ENCODE measurements at places on chromosomes 16 and 17.

DNA sequence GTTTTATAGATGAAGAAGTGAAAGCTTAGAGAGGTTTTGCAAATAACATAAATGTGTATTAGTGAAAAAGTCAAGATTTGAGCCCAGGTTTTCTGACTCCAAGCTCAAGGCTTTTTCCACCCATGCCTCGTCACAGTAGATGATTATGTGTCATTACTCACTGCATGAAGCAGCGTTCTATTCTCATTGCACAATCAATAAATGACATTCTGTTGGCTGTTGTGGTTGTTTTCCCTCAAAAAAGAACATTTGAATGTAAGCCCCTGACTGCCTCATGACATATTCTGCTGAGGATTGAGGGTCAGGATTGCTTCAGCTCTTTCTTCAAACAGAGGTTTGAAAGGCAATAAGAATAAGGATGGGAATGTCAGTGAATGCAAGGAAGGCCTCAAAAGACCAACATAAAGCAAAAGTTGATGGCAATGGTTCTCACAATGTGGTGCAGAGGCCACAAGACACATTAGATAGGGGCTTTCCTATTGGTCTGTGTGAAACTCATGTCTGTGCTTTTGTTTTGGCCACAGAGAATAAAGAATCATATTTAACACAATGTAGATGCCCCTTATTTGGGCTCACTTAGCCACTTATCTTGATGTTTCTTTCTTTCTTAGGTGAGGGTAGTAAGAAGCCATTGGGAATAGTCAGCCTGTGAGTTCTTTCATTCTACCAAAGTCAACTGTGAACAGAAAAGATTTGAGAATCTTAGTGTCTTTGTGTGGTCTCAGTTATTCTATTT lies 5.4 kb upstream of the MMD start:
- no peak overlapping the region for H3K4me3 ChIP-seq
- H3K4me1 ChIP-seq = peaks cover 3% of the 10 kb centered on the region
- H3K27ac ChIP-seq = no peak overlapping the region
- no peak for DNase-seq
- no peaks in the 10 kb centered on the region for H3K36me3 ChIP-seq

- no peak overlapping the region for H3K4me3 ChIP-seq
- peaks cover 3% of the 10 kb centered on the region for H3K36me3 ChIP-seq
- H3K27me3 ChIP-seq = peaks cover 34% of the 10 kb centered on the region
- H3K4me1 ChIP-seq = no peaks in the 10 kb centered on the region
These were observed 13.3 kb downstream of the PIK3R5 start for GRCh38 chr17:8952191-8952590.

DNA sequence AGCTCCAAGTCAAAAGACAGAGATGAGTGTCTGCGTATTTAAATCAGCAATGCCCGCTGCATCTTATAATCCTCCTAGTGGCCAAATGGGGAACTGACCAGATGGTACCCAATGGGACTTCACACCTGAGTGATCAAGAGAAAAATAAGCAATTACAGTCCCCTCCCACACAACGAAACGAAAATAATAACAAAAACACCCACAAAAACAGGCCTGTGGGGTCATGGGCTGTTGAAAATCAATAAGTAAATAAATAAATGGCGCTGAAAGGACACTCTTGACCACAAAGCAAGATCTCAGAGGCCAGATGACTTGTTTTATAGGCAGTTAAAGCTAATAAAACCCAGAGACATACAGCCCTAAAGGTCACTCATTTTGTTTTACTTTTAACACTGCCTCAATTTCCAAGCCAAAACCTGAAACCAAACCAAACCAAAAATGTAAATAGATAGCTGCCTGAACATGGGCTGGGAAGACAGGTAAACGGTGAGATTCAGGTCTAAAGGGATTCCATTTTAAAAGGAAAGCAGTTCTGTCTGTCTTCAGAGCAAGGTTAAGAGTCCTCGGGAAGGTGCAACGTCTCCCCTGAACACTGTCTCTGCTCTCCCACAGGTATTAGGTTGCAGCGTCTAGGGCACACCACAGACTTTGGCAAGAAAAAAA lies 1.3 kb downstream of the ZNF821 start:
- H3K27me3 ChIP-seq = no peaks in the 10 kb centered on the region
- H3K4me1 ChIP-seq = peaks cover 16% of the 10 kb centered on the region
- H3K36me3 ChIP-seq = peaks cover 12% of the 10 kb centered on the region

DNA sequence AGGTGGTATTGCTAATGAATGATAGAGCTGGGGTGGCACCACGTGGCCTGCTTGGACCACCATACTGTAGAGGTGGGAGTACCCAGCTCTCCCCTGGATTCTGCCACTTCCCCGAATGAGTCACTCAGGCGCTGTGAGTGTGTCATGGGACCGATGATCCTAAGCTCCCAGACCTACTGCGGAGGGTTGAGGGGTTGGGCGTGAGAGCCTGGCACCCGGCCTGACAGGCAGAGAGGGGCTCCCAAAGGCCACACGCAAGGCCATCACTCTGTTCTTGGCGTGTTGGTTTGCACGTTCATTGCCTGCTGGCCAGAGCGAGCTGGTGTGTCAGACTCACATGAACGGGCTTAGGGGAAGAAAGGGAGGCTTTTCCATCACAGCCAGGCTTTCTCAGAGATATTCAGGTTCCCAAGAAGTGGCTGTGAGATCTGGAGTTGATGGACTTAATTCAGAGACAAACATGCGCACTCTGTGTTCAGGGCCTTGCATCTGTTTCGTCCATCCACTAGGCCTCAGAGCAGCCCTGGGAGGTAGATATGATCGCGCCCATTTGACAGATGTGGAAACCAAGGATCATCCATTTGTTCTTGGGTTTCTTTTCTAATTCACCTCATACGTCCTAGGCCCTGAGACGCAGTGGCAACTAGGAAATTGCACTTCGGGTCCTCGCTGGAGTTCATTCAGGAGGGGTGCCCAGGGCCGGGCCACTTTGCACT lies 41.4 kb downstream of the CMIP start:
- peaks cover 5% of the 10 kb centered on the region for H3K36me3 ChIP-seq
- no peaks in the 10 kb centered on the region for H3K27me3 ChIP-seq
- peak overlapping the region; percentile 73 for H3K27ac ChIP-seq
- H3K4me3 ChIP-seq = no peak overlapping the region
- H3K4me1 ChIP-seq = peaks cover 61% of the 10 kb centered on the region

- H3K4me3 ChIP-seq = no peak overlapping the region
- no peaks in the 10 kb centered on the region for H3K27me3 ChIP-seq
- peaks cover 6% of the 10 kb centered on the region for H3K4me1 ChIP-seq
- H3K36me3 ChIP-seq = peaks cover 14% of the 10 kb centered on the region
- H3K27ac ChIP-seq = no peak overlapping the region
- DNase-seq = no peak
These were observed 82.2 kb downstream of the TNRC6C start for GRCh38 chr17:78040440-78041385.

DNA sequence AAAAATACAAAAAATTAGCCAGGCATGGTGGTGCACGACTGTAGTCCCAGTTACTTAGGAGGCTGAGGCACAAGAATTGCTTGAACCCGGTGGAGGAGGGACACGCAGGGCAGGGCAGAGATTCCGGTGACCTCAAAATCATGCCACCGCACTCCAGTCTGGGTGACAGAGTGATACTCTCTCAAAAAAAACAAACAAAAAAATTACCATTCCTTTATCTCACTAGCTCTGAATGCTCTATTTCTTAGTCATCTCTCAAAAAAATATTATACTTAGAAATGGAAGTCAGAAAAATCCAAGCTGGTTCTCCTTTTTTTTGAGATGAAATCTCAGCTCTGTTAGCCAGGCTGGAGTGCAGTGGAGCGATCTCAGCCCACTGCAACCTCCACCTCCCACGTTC lies 40.8 kb downstream of the SPOP start:
- peaks cover 86% of the 10 kb centered on the region for H3K4me1 ChIP-seq
- DNase-seq = no peak
- H3K4me3 ChIP-seq = no peak overlapping the region
- H3K27ac ChIP-seq = peak overlapping the region; percentile 95
- H3K27me3 ChIP-seq = no peaks in the 10 kb centered on the region

DNA sequence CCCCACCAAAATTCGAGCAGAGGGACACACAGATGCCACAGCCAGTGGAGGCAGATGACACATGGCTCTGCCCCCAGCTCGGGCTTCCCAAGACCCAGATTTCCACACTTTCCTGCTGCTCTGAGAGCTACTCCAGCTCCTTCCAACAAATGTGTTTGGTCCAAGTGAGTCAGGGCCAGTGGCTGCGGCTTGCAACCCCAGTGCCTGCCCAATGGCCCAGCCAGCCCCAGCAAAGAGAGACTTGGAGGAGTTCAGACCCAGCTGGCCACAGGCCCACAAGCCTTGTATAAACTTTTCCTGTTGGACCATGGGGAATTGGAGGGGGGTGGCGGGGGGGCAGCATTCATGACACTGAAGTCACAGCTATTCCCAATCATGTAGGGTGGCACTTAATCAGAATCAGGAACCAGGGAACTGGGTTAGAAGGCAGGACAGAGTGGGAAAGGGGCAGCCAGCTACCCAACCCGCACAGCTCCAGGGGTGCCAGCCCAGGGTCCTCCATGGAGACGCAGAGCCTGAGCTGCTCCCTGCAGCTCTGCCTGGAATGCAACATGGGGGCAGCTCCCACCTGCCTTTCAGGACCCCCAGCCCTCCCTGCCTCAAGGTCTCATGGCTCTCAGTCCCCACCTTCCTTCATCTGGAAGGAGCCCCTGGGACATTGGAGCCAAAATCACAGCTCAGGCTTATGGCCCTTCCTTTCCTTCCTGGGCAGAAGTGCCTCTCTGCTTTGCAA lies 17.5 kb upstream of the C16orf78 start:
- H3K27me3 ChIP-seq = peaks cover 53% of the 10 kb centered on the region
- DNase-seq = no peak
- no peaks in the 10 kb centered on the region for H3K4me1 ChIP-seq
- no peak overlapping the region for H3K27ac ChIP-seq
- H3K36me3 ChIP-seq = no peaks in the 10 kb centered on the region

GRCh38 chr16:85921026-85921425 lies 22.1 kb downstream of the IRF8 start:
- no peaks in the 10 kb centered on the region for H3K4me1 ChIP-seq
- DNase-seq = peak; percentile 35
- H3K36me3 ChIP-seq = no peaks in the 10 kb centered on the region
- no peak overlapping the region for H3K27ac ChIP-seq

DNA sequence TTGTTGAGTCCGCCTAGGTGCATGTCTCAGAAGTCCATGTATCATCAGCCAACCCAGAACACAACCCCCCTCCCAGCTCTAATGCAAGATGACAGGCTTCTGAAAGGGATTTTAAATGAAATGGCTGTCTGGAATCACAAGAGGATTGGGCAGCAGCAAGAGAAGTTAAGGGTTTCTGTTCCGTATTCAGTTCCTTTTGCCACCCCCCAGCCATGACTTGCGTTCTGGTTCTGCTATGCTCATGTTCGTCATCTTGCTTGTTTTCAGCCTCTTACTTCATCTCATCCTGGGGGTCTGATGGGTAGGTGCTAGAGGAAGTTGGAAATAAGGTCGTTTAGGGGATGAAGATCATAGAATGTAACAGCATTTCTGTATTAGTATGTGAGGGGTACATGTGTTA lies 12.0 kb downstream of the MINK1 start:
- H3K36me3 ChIP-seq = no peaks in the 10 kb centered on the region
- no peak for DNase-seq
- H3K4me1 ChIP-seq = peaks cover 58% of the 10 kb centered on the region
- no peak overlapping the region for H3K4me3 ChIP-seq
- H3K27me3 ChIP-seq = no peaks in the 10 kb centered on the region

- H3K36me3 ChIP-seq = no peaks in the 10 kb centered on the region
- no peak overlapping the region for H3K4me3 ChIP-seq
- DNase-seq = no peak
- H3K27ac ChIP-seq = no peak overlapping the region
- peaks cover 38% of the 10 kb centered on the region for H3K4me1 ChIP-seq
- H3K27me3 ChIP-seq = no peaks in the 10 kb centered on the region
These were observed 224.4 kb downstream of the PRKCA start for GRCh38 chr17:66526827-66527226.

DNA sequence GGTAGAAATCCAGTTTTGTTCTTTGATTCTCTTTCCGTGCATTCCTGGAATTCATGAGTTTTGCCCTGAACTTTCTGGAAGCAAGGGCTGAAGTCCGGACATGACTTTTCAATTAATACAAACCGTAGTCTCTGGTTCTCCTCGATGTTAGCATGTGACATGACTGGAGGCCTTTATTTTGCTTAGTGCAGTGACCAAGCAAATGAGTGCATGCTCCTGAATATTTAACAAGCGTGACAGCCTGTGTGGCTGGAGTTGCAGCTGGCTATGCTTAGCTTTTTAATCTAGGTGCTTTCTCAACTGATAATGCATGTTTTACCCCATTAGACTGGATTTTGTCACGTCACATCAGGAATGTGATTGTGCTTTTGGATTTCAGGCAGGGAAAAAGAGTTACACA lies 302.1 kb downstream of the MAP2K6 start:
- no peak overlapping the region for H3K4me3 ChIP-seq
- H3K36me3 ChIP-seq = no peaks in the 10 kb centered on the region
- H3K27me3 ChIP-seq = no peaks in the 10 kb centered on the region
- DNase-seq = no peak
- no peak overlapping the region for H3K27ac ChIP-seq
- peaks cover 8% of the 10 kb centered on the region for H3K4me1 ChIP-seq

DNA sequence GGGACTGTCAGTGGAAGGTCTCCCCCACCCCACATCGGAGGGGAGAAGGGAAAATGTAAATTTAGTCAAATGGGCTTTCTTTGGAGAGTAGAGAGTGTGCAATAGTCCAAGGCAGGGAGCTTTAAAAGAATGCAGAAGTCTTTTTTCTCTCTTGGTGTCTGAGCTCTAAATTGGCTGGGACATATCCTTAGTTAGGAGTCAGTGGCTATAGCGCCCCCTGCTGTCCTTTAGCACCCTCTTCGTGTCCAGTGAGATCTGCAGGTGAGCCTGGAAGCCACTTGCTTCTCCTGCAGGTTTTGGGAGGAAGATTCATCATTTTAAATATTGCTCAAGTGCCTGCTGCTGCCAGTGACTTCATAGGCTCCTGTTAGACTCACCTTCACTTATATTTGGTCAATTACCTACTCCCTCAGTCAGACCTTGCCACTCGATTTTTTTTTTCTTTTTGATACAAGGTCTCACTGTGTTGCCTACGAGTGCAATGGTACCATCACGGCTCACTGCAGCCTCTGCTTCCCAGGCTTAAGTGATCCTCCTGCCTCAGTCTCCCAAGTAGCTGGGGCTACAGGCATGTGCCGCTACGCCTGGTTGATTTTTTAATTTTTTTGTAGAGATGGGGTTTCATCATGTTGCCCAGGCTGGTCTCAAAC lies 174.8 kb downstream of the PRKCB start:
- H3K27ac ChIP-seq = no peak overlapping the region
- H3K4me1 ChIP-seq = no peaks in the 10 kb centered on the region
- H3K4me3 ChIP-seq = no peak overlapping the region
- no peak for DNase-seq
- H3K27me3 ChIP-seq = peaks cover 7% of the 10 kb centered on the region
- no peaks in the 10 kb centered on the region for H3K36me3 ChIP-seq

DNA sequence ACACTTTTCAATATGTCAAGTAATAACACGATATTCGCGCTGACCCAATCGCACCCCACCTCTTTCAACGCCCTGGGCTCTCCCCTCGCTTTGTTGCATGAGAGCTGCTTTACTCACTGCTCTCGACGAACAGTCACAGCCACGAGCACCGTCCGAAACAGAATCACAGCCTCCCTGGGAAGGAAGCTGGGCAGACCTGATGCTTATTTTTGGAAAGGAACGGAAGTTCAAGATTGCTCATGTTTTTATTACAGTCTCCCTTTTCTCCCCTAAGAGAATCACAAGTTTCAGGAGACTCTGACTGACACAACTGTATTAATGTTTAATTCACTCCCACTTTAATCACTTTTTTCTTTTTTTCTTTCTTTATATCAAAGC lies 67.8 kb downstream of the ANKRD11 start:
- peak overlapping the region; percentile 42 for H3K4me3 ChIP-seq
- H3K27me3 ChIP-seq = no peaks in the 10 kb centered on the region
- peaks cover 83% of the 10 kb centered on the region for H3K4me1 ChIP-seq
- DNase-seq = no peak
- H3K36me3 ChIP-seq = peaks cover 2% of the 10 kb centered on the region
